Naive B cell (primary cell): ENCODE measurements at places on chromosomes 5 and 9.

DNA sequence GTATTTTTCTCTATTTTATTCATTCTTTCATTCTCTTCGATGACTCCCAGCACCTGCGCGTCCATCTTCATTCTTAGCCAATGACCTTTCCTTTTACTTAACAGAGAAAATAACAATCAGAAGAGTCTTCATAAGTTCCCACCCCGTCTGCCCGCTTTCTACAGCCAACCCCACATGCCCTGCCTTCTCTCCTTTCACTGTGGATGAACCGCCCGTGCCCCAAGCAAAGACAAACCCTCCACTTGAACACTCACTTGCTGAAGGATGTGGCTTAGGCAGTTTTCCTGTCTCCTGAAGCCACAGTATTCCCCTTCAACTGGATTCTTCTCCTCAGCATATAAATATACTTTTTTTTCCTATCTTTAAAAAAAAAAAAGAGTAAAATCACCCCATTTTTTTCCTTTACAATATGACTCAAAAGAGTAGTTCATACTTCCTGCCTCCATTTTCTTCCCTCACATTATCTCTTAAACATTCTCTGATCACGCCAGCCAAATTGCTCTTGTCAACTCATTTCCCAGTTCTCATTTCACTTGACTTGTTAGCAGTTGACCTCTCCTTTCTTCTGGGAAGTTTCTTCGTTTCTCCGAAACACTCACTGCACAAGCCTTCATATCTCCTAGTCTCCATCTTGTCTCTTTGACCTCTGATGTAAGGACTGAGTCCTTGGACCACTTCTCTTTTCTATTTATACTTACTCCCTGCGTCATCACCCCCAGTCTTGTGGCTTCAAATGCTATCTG lies 11.1 kb downstream of the NIPSNAP3B start:
- peak; percentile 76 for DNase-seq

DNA sequence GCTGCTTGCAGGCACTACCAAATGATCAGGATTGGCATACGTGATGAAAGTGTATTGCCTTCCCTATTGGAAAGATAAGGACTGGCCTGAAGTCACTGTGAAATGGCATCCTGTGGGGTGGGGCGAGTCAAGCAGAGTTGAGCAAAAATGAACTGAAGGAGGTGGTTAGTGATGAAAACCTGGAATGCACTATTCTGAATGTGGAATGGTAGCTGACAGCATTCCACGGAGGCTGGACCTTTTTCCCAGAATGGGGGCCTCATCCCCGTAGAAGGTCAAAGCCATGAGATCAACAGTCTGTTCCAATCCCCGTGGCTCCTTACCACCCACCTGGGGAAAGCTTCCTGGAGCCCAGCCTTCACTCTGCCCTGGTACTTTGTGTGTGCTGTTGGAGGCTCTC lies 37.7 kb downstream of the ASS1 start:
- no peak for DNase-seq

GRCh38 chr5:95398989-95399388 lies 7.8 kb downstream of the FAM81B start:
- DNase-seq, result no peak

GRCh38 chr5:30604648-30605262 lies 588.7 kb upstream of the CDH6 start:
- DNase-seq, result no peak

DNA sequence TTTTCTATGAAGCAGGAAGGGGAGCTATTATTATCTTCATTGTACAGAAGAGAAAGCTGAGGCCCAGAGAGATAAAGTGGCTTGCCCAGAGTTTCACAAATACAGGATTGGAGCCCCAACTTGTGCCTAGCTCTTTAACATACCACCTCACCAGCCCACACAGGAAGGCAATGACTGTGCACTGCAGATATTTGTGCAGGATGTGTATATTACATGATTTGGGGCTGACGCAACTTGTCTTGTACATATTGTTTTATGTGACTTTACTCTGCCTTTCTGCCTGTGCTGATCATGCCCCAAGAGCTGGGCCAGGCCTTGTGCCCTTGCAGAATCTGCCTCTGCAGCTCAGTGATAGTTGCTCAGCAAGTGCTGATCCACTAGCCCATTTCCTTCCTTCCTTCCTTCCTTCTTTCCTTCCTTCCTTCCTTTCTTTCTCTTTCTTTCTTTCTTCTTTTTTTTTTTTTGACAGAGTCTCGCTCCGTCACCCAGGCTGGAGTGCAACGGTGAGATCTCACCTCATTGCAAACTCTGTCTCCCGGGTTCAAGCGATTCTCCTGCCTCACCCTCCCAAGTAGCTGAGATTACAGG lies 106.6 kb upstream of the TBCA start:
- DNase-seq, result no peak

DNA sequence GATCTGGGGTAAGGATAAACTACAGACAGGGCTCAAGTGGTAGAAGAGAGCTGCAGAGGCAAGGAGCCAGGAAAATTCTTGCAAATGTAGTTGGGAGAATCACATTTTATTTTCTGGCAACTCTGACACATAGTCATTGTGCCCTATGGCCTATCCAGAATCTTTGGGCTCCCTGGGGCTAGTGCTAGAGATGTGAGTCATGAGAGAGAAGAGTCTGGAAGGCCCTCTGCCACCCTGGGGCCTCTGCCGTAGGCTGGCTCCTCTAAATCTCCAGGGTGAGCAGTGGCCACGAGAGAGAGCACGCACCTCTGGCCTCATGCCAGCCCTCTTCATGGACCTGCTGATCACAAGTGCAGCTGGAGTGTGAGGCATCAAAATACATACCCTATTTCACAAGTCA lies 74.3 kb upstream of the SSBP2 start:
- no peak for DNase-seq

GRCh38 chr9:89036891-89037290 lies 45.6 kb downstream of the S1PR3 start:
- no peak for DNase-seq

- no peak for DNase-seq
Measured at GRCh38 chr9:27471366-27471765, 52.7 kb upstream of the IFNK start.

DNA sequence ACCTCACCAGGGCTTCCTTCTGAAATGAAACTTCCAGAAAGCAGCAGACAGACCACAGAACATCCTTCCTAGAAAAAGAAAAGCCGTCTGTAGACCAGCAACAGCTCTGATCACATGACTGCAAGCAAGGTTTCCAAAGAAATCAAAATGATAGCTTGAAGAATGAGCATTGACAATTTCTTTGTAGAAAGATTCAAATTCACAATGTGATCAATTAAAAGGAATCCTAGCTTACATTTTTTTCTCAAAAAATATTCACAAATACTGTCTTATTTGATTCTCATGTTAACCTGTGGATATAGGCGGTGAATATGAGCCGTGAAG lies 144.9 kb downstream of the MTX3 start:
- no peak for DNase-seq

DNA sequence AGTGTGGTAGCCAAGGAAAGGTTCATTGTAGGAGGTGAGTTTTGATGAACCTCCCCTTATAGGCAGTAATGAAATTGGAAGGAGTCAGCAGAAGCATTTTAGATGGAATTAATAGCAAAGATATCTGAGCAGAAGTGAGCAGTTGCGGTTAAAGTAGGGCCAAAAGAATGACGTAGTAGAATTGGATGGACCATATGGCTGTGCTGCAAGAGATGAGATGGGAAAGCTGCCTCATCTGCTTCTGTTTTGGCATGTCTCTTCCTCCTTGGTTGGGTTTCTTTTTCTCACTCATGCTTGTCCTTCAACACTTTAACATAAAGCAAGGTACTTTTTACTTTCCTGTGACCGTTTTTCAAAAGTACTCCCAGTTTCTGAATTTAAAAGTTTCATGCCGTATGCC lies 55.8 kb downstream of the AQP7 start:
- no peak for DNase-seq

- DNase-seq, result no peak
Measured at GRCh38 chr5:132867046-132867451, 607 bp downstream of the UQCRQ start.

DNA sequence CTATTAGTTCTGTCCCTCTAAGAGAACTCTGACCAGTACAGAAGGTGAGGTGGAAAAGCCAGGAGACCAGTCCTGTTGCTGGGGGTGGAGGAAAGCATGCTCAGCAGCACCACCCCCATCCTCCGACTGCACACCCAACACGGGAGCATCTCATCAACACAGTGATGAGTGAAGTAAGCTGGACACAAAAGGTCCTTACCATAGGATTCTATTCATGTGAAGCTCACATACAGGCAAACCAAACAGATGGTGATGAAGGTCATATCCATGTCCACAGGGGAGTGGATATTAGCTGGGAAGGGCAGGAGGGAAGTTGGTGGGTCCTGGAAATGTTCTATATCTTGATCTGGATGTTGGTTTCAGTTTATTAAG lies 14.8 kb upstream of the MARCHF6 start:
- DNase-seq, result no peak

GRCh38 chr5:62650197-62650596 lies 71.6 kb downstream of the LRRC70 start:
- no peak for DNase-seq

GRCh38 chr5:151150471-151151262 lies 6.9 kb downstream of the ANXA6 start:
- peak; percentile 55 for DNase-seq

GRCh38 chr5:176748073-176748966 lies 62.0 kb upstream of the UNC5A start:
- no peak for DNase-seq

DNA sequence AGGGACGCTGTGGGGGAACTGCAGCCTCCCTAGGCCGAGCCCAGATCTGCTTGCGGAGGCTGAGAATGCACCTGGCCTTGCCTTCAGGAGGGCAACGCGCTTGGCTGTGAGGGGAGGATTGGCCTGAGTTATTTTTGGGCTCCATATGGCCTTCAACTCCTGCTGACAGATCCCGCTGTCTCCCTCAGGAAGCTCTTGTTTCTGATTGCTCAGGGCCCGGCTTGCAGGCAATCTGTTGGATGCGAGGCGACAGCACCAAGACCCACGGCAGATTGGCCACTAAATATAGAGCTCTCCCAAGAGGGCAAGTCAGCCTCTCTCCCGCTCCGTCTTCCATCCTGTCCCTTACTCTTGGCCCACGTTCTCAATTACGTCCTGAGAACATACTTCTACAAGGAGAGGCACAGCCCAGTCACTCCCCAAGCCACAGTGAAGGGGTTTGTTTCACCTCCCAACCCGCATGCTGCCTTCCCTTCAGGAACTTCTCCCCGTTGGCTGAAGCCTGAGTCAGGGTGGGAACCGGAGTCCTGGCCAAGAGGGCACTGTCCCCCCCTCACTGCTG lies 53.6 kb downstream of the RASGEF1C start:
- no peak for DNase-seq

GRCh38 chr9:98687911-98688310 lies 20.8 kb downstream of the GABBR2 start:
- DNase-seq, result no peak

DNA sequence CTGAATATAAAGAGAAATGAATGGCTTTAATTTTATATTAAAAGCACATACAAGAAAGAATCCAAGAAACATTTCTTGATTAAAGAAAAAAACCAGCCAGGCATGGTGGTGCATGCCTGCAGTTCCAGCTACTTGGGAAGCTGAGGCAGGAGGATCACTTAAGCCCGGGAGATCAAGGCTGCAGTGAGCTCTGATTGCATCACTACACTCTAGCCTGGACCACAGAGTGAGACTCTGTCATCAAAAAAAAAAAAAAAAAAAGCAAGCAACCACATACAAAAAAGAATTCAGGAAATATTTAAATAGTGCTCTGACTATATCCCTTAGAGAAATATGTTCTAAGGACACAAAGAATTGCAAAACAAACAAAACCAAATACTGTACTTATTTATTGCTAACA lies 2.5 kb upstream of the PLAC8L1 start:
- no peak for DNase-seq

GRCh38 chr5:157574456-157575380 lies 857 bp downstream of the ADAM19 start:
- no peak for DNase-seq

DNA sequence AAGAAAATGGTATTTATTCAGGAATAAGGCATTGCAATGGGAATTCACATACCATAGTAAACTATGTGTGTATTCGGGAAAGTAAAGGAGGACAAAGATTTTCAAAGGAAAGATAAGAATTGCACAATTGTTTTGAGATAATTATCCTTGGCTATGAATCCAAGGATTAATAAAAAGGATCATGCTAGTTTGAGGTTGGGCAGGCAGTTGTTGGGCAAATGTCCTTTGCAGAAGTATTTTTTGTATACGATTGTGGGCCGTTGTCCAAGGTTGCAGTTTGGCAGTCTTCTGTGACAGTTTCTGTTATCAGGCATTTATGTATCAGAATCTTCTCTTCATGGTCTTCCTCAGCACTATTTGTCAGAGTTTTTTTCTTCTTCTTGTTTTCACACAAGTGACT lies 10.6 kb upstream of the UBAP2 start:
- no peak for DNase-seq

GRCh38 chr5:26024774-26025173 lies 1013.6 kb downstream of the CDH9 start:
- DNase-seq, result no peak

DNA sequence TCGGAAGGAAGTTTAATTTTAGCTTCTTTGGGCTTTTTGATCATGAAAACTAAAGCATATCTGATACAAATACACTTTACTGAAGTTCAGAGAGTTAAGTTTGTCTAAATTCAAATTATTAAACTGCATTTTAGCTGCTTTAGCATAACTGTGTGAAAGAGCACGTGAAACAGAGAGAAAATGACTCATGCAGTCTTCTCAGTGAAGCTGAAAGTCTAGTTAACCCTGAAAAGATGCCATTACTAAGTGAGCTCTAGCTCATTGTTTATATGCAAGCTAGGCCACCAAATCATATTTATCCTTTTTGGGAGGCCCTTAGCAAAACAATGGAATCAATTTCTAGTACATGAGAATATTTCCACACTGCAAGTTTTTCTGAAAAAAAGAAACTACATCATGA lies 27.6 kb downstream of the TPD52L3 start:
- DNase-seq, result no peak

DNA sequence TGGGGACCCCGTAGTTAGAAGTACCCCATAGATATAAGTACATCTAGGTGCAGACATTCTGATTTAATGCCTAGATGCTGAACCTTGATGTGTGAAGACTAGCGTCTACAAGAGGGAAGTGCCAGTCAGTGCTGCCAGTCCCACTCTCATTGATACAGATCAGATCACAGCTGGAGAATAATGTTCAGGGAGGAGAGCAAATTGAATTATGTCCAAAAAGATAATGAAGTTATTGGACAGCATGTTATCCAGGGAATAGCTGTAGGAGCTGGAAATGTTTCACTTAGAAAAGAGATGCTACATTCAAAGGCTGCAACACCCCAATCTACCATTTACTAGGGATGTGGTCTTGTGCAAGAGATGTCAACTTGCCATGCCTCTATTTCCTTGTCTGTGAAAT lies 15.9 kb upstream of the RNF183 start:
- DNase-seq, result no peak

DNA sequence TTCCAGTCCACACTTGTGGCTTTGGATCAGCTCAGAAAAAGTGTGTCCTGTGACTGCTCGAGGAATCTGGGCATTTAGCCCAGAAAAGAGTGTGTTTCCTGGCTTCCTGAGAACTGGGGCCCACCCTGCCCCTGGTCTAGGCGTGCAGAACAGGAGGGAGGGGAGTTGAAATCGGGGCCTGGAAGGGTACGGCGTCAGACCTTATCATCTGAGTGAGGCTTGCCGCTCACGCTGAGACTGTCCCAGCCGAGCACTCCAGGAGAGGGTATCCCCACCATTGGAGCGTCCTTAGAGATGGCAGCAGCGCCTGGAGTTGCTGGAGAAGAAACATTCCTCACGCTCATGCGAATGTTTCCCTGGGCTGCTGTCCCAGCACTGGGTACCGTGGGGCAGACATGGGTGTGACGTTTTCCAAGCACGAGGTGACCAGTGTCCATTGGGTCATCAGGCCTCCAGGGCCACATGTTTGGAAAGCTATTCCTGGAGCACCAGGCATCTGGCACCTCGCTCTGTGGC lies 22.5 kb downstream of the NEK6 start:
- DNase-seq, result no peak
